ENCODE measurements at places on chromosomes 13 and 19.

DNA sequence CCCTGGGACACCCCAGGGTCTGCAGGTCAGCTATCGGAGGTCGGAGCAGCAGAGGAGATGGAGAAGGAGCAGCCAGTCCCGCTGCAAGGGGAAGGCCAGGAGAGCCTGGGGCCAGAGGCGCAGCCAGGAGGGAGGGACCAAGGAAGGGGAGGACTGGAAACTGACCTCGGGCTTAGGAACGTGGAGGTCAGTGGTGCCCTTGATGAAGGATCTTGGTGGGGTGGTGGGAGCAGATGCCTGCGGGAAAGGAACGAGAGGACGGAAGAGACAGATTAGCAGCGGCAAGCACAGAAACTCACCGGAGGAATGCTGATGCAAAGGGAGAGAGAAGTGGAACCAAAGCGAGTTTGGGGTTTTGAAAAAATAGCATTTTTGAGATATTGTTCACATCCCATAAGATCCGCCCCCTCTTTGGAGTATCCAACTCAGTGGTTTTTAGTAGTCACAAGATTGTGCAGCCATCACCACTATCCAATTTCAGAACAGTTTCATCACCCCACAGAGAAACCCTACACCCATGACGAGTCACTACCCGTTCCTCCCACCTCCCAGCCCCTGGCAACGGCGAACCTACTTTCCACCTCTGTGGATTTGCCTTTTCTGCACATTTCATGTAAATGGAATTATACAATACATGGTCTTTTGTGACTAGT is 22.1 kb downstream of the PLEKHF1 start:
- peak; percentile 61 for DNase-seq

DNA sequence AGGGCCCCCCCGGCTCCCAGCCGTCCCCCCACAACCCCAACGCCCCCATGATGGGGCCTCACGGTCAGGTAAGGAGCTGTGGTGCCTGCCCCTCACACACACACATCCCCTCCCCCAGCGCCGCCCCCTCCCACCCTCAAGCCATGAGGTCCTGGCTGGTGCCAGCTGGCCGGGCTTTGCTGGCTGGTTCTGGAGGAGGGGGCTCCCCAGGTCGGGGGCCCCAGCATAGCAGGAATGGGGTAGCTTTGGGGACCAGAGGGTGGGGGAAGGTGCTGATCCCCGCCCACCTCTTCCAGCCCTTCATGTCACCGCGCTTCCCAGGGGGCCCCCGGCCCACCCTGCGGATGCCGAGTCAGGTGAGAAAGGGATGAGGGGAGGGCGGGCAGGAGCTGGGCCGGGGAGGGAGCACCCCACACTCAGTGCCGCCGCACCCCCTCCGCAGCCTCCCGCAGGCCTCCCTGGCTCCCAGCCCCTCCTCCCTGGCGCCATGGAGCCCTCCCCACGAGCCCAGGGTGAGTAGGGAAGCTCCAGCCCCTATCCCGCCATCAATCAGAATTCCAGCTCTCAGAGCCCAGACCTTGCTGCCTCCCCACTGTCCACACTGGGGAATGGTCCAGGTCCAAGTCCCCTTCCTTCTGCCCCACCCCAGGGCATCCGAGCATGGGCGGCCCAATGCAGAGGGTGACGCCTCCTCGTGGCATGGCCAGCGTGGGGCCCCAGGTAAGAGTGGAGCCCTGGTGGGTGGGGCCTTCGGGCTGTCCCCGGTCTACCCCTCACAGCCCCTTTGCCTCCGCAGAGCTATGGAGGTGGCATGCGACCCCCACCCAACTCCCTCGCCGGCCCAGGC is 6.4 kb downstream of the ISYNA1 start:
- no peak for DNase-seq

DNA sequence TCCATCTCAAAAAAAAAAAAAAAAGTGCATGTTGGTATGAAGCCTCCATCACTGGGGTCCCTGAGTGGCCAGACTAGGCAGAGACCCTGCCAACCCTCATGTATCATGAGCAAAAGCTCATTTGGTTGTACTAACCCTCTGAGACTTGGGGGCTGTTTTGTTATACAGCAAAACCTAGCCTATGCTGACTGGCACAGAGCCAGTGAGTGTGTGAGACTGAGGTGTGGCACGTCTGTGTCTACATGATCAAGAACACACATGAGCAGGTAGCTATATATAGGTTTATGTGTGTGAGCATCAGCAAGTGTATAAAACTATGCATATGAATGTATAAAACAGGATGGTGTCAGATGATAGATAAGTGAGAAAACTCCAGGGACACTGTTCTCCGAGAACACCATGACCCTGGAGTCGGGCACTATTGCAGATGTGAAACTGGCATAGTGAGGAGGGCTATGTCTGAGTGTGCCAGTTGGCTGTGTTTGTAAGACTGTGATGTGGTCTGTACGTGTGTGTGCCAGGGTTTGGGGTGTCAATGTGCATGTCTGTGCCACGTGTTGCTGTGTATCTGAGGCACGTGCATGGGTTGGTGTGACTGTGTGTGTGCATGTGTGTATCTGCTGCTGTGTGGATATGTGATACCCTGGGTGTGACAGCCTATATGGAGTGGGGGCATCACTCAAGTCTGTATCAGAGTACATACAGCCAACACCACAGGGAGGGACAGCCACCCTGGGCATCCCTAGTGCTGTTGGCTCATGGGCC is 44.5 kb downstream of the OLFM2 start:
- DNase-seq = no peak

- no peak for DNase-seq
Measured at GRCh38 chr19:56720281-56720680, 48.7 kb upstream of the ZNF835 start.

DNA sequence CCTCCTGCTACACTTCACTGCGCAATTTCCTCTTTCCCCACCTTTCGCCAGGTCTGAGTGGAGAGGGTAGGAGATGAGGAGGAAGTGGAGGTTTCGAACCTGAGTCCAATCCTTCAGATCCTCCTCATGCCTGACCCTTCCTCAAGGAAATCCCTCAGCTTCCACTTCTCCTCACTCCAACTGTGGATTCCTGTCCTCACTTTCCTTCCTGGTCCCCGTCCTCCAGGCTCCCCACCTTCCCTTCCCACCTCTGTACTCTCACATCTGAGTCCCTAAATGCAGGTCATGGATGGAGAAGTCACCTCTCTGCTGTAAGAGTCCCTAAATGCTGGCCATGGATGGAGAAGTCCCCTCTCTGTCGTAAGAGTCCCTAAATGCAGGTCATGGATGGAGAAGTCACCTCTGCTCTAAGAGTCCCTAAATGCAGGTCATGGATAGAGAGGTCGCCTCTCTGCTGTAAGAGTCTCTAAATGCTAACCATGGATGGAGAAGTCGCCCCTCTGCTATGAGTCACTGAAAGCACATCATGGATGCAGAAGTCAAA is 3.1 kb downstream of the TMEM86B start:
- DNase-seq = no peak

GRCh38 chr19:398719-399118 is 10.2 kb downstream of the C2CD4C start:
- DNase-seq = no peak

- DNase-seq = no peak
Measured at GRCh38 chr13:49914947-49915346, 21.2 kb downstream of the SPRYD7 start.

DNA sequence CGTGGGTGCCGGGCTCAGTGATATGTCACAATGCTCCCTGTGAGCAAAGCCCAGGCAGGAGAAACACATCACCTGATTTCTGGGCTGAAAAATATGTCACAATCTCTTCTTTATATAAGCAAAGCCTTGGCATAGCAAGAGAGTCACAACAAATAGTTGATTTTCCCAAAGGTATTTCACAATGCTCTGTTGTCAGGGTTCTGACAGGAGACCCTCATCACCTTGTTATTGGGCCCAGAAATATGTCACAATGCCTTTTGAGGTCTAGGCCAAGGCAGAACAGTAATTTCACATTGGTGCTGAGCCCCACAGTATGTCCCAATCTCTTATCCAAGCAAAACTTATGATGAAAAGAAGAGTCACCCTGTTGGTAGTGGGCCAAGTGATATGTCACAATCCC is 125.7 kb downstream of the ZNF675 start:
- DNase-seq = no peak

DNA sequence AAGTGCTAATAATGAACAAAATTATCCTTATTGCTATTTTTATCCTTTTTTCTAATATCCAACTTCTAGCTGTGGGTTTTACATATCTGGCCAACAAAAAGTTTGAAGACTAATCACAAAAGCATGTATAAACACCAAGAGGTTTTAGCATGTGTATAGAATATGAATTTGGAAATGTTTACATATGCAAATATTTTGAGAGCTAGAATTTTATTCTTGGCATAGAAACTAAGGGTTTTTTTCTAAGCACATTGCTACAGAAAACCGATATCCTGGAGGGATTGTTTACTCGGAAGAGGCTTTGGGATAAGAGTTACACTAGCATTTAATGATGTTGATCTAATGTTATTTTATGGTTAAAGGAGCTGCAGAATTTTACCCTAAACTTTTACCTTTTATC is 392.1 kb downstream of the EFNB2 start:
- no peak for DNase-seq

- no peak for DNase-seq
Measured at GRCh38 chr13:113857531-113858195, 6.2 kb downstream of the GAS6 start.
